ENCODE measurements at places on chromosomes 1 and 21.

DNA sequence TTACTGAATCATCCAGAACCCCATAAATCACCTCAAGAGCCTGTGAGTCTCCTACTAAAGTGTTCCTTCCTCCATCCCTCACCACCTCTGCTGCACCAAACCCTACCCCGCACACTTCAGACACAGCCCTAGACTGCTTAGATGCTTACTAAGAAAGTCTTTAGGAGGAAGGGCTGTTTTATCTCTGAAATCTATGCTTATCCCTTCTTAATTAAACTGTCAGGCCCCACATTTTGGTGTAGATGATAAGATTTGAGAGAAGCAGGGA, 216.8 kb upstream of the SGIP1 start:
- DNase-seq, result no peak

GRCh38 chr1:198143797-198144196, 13.0 kb upstream of the NEK7 start:
- no peak for DNase-seq

DNA sequence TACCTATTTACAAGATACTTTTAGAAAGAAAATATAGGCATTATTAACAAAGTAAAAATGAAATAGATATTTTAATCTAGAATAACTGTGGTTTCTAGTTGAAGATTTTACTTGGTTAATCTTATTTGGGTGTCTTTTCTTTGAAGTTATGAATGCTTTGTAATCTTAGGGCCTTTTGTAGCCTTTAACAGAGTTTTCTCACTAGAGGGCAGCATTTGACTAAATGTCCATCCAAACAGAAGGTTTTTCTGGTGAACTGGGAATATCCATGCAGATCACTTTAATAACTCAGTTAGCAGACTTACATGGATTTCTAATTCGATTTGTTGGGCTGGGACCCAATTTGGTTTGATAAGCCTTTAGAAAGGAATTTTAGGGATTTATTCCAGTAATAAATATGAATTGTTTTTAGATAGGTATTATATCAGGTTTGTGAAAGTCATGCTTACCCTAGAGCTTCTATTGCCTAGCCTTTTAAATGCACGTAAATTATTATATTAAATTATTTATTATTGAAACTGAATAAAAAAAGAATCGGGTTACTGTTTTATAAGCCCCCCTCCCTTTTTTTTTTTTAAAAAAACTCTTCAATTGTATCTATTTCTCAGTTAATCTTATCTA, 119.7 kb downstream of the ZNF326 start:
- no peak for DNase-seq

DNA sequence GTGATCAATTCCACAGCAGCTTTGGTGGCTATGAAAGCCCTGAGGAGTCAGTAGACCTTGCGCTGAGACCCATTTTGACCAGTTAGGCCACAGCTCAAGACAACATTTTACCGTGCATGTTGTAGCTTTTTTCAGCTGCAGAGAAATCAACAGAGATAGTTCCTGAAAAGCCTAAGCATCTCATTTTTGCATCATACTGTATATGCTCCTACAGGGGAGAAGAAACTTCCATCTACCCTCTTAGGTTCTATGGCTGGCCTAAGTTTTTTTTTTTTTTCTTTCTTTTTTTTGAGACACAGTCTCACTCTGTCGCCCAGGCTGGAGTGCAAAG, 24.8 kb upstream of the EYA3 start:
- DNase-seq, result no peak

DNA sequence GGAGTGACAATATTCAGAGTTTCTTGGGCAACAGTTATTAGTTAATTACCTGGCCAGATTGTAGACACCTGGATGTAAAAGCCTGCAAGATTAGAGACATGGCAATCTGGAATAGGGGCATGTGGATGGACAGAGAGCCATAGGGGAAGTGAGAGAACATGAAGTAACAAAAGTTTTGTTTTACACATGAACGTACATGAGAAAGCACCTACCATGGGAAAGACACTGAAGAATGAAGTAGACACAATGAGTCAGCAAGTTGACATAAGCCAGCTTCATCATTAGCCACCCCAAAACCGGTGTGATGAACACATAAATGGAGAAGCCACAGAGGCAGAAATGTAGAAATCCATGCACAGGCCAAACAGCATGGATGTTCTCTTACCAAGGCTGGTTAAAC, 462.1 kb upstream of the C1orf87 start:
- no peak for DNase-seq

DNA sequence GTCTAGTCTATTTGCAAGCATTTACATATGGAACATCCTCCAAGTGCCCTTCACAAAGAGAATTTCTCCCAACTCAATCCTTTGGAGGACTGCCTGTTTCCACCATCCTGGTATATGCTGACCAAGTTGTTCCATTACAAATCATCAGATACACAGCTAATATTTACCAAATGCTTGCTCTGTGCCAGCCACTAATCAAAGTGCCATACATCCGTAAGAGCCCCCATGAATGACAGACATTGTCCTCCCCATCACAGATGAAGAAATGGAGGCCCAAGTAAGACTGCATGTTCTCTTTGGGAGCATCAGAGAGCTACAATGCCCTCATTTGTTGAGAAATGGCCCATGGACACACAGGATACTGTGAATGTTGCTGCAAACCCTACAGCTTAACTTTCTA, 130.0 kb upstream of the BACE2 start:
- DNase-seq, result no peak

- no peak for DNase-seq
Observed at GRCh38 chr1:230073371-230074035, 6.5 kb downstream of the GALNT2 start.

DNA sequence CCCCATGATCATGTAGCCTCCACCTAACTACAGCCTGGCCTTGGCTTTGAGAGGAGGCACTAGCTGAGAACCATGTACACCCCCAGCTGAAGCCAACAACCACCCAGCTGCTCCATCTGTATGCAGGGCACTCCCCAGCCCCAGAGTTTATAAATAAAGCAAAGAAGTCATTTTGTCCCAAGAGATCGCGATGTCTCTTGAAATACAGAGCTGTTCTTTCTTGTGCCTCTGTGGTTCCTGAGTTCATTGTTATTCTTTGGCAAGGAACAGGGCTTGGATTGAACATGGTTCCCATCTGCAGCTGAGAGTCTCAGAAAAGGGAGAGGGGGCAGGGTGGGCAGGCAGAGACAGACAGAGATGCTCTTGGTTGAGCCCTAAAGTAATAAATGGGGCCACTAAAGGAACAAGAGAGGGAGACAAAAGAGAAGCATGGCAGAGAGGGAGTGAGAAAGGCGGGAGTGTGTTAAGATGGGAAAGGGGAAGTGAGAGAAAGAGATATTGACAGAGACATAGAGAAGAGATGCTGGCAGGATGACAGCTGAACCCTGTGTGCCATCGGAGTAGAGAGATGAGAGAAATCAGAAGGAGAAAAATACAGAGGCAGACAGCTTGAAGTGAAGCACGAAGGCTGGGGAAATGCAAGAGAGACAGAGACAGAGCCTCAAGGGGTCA, 63.3 kb downstream of the TNR start:
- no peak for DNase-seq

DNA sequence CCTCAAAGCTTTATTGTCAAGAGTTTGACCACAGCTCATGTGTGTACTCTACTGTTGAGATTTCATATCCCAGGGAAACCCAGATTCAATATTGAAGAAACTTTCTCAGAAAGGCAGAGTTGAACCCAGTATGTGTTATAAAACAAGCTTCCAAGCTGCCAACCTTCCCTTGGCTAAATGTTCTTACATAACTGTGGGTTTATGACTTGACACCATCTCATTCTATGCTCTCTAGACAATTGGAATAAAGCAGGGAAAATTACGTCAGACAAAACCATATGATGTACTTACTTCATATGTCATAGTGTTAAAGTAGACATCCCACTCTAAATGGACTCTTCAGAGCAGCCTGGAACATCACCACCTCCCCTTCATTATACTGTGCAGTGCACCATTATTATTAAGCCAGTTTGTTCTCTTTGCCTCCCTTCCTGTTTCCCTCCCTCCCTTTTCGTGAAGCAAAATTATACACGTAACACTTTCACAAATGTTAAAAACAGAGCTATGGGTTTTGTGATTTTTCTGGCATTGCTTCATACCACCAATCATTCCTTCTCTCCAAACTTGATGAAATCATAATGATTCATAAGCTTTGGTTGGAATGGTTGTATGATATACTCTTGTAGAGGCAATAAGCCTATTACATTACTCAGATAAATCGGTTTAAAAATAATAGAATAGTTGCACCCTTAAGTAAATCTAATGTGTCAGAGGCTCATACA, 507.2 kb downstream of the LTN1 start:
- DNase-seq, result no peak

Measured in stimulated activated CD4-positive, alpha-beta T cell treated with anti-CD3 and anti-CD28 coated beads, Interleukin-1b, Interleukin-23, amount 100 ng/mL, for 24 hours (primary cell).